NCI-H1417 (cell line): ENCODE measurements at places on chromosomes 4 and X.

DNA sequence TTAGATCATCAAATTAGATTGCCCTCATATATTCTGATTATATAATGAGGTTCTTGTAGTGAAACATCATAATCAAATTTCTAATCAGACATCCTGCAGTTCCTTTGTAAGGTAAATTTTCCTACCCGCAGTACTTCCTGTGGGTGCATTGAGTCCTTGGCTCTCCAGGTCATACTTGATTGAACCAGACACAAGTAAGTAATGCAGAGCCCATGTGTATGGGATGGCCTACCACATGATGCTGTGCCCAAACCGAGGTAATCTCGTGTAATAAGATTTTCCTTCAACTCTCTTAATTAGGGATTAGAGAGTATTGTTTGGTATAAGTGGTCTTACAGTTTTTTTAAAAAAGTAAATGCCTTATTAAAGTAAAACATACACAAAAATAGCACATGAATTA, 1841.8 kb downstream of the PCDH7 start:
- no peak for DNase-seq

DNA sequence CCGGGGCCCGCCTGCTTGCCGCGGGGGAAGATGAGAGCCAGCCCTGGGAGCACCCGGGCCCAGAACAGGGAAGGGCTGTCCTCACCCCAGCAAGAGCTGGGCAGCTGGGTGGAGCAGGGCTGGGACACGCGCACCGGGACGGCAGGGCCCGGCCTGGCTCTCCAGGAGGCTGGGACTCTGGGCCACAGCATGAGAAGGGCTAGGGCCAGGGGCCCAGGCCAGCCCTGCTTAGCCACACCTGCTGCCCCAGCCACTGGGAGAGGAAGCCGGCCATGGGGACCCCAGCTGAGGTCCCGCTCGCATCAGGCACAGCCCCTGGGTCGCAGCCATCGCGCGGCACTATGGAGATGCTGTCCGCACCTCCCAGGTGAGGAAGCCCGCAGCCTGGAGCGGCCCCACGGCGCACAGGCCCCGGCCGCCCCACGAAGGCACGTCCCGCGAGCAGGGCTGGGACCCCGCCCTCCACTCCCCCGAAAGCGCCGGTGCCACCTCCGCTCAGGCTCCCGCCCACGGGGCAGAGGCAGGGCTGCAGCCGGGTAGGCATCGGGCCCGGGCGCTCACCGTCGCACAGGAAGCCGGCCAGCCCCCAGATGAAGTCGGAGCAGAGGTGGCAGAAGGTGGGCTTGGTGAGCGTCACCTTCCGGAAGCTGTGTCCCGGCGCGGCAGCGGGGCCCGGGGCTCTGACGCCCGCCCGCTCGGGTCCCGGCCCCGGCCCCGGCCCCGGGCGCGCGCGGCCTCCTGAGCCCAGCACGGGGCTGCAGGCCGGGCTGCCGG, 531 bp downstream of the DGKQ start:
- DNase-seq, result peak; percentile 48

- DNase-seq, result peak; percentile 50
Measured at GRCh38 chr4:141548791-141549190, 87.6 kb upstream of the IL15 start.

DNA sequence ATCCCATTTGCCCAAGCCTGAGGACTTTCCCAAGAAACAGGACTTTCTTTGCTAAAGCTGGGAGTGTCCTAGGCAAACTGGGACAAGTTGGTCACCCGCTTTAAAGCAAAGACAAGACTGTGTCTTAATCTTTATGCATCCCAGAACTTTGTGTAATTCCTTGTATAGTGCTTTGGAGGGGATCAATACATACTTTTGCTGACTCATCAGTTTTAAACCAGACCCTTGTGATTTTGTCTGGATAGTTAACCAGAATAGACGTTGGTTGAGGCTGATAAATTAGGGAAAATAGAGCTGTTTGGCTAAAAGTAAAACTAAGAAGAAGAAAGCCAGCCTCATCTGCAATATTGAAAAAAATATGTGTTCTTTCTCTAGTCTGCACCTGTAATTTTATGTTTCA, 82.8 kb downstream of the IL1RAPL1 start:
- DNase-seq, result no peak
